ENCODE measurements at places on chromosomes 3 and 15.
A peak's percentile ranks its signal among the peaks of the same experiment; 100 is the strongest.

- no peak for DNase-seq
These were observed 8.1 kb upstream of the SELENOK start for GRCh38 chr3:53899750-53900149.

DNA sequence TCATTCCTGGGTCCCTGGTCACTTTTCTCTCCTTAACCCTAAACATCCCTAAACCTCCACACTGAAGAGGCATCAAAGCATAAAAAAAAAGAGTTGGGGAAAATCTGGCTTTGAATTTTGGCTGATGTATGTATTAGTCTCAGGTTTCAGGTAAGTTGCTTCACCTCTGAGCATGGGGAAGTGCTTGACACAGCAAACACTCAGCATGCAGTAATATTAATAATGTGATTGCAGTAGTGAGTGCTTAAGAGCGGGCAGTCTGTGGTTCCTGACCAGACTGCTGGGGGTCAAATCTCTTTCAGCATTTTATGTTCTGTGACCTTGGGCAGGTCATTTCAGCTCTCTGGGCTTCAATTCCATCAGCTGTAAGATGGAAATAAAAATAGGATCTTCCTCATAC lies 467.9 kb downstream of the SOX2 start:
- DNase-seq = no peak

DNA sequence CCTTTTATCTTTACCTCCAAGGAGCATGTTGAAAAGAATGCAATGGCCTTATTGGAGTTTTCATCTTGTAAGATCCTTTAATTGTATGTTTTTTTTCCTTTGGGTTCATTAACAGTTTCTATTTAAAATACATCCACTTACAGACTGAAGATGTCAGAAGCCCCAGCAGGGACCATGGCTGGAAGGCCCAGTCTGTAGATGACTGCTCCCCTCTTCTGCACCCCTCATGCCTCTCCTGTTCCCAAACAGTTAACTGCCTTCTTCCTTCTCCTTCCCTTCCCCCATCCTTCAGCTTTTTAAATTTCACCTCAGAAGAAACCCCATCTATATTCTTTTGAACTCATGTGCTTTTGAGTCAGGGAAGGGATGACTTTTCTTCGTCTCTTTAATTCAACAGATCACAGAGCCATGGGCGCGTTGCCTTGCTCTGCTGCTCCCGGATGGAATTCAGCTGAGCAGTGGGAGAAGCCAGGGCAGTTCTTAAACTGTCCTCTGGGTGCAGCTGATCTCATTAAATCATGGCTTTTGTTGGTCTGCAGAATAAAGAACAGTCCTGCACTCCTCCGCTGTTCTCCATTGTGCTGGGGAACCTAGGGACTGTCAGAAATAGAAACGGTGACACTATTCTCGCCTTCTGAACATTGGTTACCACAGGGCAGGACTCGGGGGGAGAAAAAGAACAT lies 71.5 kb upstream of the EIF1B start:
- DNase-seq = no peak

GRCh38 chr3:129736070-129736469 lies 129.6 kb upstream of the PLXND1 start:
- no peak for DNase-seq

DNA sequence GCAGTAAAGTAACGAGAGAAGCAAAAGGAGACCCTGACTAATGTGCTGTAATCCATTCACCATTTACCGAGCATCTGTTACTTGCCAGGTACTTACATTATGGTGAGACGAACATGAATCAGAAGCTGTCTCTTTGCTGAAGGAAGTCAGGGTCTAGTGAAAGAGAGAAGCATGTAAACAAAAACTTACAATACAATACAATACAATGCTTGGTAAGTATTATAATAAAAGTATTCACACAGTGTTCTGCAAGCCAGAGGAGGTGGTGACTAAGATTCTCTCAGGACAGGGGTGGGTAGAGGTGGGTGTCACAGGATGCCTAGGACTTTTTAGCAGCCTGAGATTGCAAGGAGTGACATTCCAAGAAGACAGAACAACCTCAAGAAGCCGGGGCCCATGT lies 50.2 kb upstream of the MGA start:
- no peak for DNase-seq

DNA sequence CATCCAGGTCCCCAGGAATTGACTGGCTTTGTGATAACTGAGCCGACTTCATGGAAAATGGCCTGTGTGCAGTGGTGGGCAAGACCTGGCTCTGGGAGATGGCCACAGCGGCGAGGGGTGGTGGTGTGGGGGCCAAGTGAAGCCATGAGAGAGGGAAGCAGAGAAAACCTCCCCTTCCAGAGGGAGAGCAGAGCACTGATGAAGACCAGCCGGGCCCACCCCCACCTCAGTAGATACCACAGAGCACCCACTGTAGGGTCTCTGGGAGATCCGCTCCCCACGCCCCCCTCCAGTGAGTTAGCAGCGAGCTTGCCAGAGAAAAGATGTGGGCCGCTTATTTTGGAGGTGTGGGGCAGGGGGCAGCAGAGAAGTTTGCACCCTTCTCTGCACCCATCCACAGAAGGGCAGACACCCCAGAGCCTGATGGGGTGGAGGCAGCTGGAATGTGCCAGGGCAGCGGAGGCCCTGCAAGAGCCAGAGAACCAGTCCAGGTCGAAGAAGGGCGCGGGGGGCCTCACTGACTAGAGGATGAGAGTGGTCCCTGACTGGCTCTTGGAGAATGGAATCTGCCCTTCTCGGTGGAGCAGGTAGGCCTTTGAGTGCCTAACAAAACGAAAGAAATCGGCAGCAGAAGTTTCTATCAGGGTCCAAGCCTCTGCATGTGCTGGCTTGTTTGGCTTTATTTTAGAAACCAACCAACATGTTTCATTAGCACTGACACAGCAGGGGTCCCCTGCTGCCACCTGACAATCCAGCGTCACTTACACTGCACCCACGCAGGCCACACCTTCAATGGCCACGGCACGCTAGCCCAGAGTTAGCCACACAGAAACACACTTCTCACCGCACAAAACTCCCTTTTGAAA lies 28.3 kb downstream of the MELTF start:
- no peak for DNase-seq

DNA sequence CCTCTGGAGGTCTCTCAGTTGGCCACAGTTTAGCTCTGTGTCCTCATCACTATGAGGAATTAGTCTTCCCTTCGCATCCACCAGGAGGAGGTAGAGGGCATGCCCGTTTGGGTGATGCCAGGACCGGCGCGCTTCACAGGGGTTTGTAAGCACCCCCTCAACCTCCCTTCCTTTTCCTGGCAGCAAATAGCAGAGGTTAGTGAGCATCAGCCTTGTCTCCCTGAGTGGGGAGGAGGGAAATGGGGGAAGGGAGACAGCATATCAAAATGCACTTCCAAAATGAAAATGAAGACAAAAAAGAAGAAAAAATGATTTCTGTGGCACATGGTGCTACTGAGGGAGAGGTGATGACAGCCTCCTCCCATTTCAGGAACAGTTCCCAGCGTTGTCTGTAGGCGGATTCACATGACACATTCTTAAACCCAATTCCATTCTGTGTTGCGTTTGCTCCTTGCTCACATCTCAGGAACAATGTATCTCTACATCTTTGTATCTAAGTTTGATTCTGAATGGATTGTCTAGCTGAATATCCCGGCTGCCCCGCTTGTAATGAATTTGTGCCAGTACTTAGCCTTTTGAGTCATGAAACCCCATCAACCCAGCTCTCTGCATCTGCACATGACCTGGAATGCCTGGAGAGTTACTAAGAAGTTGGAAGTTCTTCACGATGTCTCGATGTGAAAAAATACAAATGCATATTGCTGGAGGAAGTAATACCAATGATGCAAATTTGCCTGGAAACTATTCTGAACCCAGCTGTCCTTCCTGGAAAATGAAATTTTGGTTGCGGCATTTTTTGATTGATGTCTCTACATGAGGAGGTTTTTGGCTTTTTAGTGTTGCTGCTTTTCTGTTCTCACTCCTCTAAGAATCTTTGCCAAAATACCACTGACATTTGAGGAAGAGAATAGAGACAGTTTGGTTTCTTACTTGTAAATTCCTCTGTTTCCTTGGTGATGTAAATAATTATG lies 45.2 kb downstream of the TYRO3 start:
- peak; percentile 69 for DNase-seq

Measured in T-cell (primary cell).